ENCODE measurements at places on chromosomes 11 and 22. TPM values are rescaled to one million over a fixed set of nuclear protein-coding genes. Genes with fewer than 3 reads are reported as not detected.

GRCh38 chr22:37616201-37617083 lies 7.8 kb downstream of the GGA1 start:
- no peak for DNase-seq

GRCh38 chr11:117824571-117825537 lies at the start of gene FXYD2:
TSS of gene FXYD2 (minus strand) at chr11:117824744. CDS start at chr11:117824678, 66 bp downstream.
- DNase-seq: peak; percentile 68

The PGA4 gene
- polyA plus RNA-seq: 0.43 TPM

DNA sequence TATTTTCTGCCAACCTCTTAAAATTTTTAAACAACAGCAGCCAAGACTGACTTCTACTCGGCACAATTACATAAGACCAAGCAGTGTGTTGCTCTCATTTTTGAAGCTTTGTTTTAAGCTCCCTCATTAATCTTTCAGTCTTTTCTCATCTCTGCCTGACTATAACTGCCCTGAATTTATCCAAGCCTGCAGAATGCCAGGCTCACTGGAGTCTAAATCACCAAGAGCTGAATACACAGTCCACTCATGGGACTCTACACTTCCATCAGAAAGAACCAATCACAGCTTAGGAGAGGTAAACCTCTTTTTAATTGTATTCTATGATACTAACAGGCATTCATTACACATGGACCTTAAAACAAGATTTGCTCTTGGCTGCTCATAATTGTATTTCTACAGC lies 178.7 kb downstream of the CADM1 start:
- DNase-seq: no peak
